ENCODE measurements at places on chromosomes 7 and 10. TPM values are rescaled to one million over a fixed set of nuclear protein-coding genes. Genes with fewer than 3 reads are reported as not detected.

Gene NPY4R2
- 10.1 TPM for total RNA-seq

Gene GIMAP7
- total RNA-seq = 16.7 TPM

Gene SPDYE5
- total RNA-seq = not detected

Gene IDI2
- total RNA-seq = not detected

Gene IKZF5
- 12.5 TPM for total RNA-seq

Gene GIMAP2
- 14.7 TPM for total RNA-seq

Gene ST8SIA6
- 3.3 TPM for total RNA-seq

Gene NYAP1
- 0.55 TPM for total RNA-seq

Gene OPN4
- not detected for total RNA-seq

DNA sequence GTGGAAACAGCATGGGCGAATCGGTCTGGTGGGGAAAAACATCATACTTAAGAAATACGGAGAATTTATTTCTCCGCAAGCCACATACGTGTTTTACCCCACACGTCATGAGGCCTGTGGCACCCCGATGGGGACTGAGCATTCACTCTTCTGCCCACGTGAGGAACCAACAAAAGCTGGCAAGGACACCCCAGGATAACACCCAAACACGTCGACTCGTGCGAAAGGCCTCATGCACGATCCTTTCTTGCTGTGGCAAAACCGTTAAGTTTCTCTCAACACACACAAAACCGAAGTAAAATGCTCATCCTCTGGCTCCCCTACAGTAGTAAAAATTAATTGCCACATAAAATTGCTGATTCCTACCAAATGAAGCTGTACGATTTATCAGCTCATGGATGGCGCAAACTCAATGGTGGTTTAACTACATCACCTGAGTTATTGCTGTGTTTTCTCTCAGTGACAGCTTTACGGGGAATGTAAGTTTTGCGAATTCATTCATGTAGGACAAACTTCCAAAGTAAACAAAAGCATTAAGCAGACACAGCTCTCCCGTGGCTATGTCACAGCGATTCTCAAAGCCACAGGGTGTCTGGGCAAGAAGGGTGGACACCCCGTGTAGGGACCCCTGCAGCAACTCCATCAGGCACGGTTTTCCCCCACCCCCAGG, 97.0 kb downstream of the CTBP2 start:
- H3K27me3 ChIP-seq = no peaks in the 10 kb centered on the region
- DNase-seq = no peak
- no peaks in the 10 kb centered on the region for H3K36me3 ChIP-seq
- no peak overlapping the region for H3K4me3 ChIP-seq

DNA sequence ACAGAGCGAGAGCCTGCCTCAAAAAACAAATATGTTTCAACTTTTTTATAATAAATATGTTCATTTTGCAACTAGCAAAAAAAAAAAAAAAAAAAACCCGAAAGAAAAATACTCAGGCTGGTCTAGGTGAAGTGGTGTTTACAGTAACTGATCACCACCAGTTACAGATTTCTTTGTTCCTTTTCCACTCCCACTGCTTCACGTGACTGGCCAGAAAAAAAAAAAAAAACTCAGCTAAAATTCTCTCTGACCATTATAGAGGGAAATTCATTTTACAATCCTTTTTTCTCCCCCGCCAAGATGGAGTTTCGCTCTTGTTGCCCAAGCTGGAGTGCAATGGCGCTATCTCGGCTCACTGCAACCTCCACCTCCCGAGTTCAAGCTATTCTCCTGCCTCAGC, 4.6 kb upstream of the ASCC1 start:
- H3K36me3 ChIP-seq = no peaks in the 10 kb centered on the region
- no peak for DNase-seq
- no peaks in the 10 kb centered on the region for H3K27me3 ChIP-seq
- no peak overlapping the region for H3K27ac ChIP-seq
- H3K4me3 ChIP-seq = no peak overlapping the region

GRCh38 chr7:18210377-18210776, 182.7 kb upstream of the PRPS1L1 start:
- no peaks in the 10 kb centered on the region for H3K27me3 ChIP-seq
- H3K4me3 ChIP-seq = no peak overlapping the region
- H3K36me3 ChIP-seq = no peaks in the 10 kb centered on the region
- H3K27ac ChIP-seq = no peak overlapping the region
- DNase-seq = no peak
- H3K4me1 ChIP-seq = peaks cover 8% of the 10 kb centered on the region

DNA sequence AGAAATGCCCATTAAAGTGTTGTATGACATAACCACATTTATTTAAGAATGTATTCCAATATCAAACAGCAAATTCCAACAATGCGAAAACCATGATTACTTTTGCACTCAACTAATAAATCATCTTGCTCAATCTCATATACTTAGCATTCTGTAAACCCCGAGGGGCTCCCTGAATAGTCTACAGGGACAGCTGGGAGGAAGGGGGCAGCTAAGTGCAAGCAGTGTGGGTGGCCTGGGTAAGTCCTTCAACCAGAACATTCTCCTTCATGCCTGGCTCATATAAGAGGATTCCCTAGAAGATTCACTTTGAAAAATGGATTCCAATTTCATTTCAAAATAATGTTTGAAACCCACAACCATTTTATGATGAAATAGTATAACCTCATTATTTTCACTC, 355.5 kb downstream of the CDC14C start:
- no peaks in the 10 kb centered on the region for H3K36me3 ChIP-seq
- H3K4me3 ChIP-seq = no peak overlapping the region
- no peak overlapping the region for H3K27ac ChIP-seq
- no peaks in the 10 kb centered on the region for H3K27me3 ChIP-seq
- no peak for DNase-seq

DNA sequence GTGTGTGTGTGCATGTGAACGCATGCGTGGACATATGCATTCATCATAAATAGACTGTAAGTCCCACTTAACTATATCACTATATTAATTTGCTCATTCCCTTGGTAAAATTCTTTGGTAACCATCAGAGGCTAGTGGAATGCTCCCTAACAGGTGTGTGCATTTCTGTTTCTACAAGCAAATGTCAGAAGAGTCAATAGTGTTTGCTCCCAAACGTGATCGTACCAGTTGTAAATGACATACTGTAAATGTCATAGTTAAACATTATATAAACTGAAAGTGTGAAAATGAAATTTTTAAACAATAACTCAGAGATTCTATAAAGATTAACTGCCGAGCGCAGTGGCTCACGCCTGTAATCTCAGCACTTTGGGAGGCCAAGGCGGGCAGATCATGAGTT, 94.6 kb downstream of the ANLN start:
- no peak overlapping the region for H3K4me3 ChIP-seq
- no peaks in the 10 kb centered on the region for H3K4me1 ChIP-seq
- no peaks in the 10 kb centered on the region for H3K27me3 ChIP-seq

- peaks cover 12% of the 10 kb centered on the region for H3K27me3 ChIP-seq
- no peak overlapping the region for H3K27ac ChIP-seq
- H3K4me3 ChIP-seq = no peak overlapping the region
- no peak for DNase-seq
- H3K4me1 ChIP-seq = peaks cover 9% of the 10 kb centered on the region
Observed at GRCh38 chr7:98142658-98143057, 36.0 kb downstream of the LMTK2 start.

GRCh38 chr7:11593322-11593721, 238.7 kb downstream of the THSD7A start:
- no peak overlapping the region for H3K4me3 ChIP-seq
- peaks cover 5% of the 10 kb centered on the region for H3K4me1 ChIP-seq
- H3K27ac ChIP-seq = no peak overlapping the region
- H3K36me3 ChIP-seq = no peaks in the 10 kb centered on the region
- DNase-seq = no peak
- no peaks in the 10 kb centered on the region for H3K27me3 ChIP-seq
